Ureter (tissue), 1 donor: ENCODE measurements at places on chromosomes 2 and 18. TPM values are rescaled to one million over a fixed set of nuclear protein-coding genes. Genes with fewer than 3 reads are reported as not detected.

GRCh38 chr18:59360381-59360780 is 1.3 kb upstream of the LMAN1 start:
- DNase-seq, result no peak

The DTNA gene
- total RNA-seq, result 55.7 TPM

GRCh38 chr2:69518841-69519240 is 81.6 kb upstream of the NFU1 start:
- DNase-seq, result peak; percentile 83

DNA sequence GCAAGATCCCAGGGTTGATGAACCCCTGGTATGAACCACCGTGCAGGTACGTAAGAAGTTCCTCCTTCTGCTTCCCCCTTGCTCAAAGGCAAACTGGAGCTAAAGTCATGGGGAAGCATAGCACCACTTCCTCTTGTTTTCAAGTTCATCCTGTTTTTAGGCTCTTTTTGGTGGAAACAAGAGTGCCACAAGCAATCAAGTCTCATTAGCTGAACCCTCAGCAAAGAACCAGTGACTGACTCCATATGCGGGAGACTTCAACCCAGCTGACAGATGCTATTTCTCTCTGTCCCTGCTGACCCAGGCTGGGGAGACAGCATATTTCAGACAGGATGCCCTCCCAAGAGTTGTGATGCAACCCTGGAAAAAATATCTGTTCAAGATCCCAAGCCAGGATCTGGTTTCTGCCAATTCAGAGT is 47.7 kb downstream of the BCL2 start:
- DNase-seq, result no peak

The CCL20 gene
- 2.3 TPM for total RNA-seq

DNA sequence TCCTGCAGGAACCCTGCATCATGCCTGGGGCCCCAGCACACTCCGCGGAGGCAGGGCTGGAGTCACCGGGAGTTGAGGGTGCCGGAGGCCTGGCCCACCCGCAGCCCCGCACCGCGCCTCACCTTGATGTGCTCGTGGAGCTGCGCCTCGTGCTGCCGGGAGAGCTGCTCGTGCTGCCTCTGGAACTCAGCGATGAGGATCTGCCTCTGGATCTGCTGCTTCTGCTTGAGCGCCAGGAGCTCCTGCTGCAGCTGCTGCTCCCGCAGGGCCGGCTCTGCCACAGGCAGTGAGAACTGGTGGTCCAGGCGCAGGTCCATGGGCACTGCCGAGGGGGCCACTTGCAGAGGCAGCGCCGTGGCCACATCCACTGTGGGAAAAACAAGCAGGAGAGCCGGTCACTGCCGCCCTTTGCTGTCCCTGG is 211.1 kb downstream of the HDAC4 start:
- no peak for DNase-seq

The AMER3 gene
- not detected for total RNA-seq

The PARD6G gene
- 26.4 TPM for total RNA-seq

GRCh38 chr2:23065936-23066335 is 319.0 kb upstream of the KLHL29 start:
- no peak for DNase-seq

DNA sequence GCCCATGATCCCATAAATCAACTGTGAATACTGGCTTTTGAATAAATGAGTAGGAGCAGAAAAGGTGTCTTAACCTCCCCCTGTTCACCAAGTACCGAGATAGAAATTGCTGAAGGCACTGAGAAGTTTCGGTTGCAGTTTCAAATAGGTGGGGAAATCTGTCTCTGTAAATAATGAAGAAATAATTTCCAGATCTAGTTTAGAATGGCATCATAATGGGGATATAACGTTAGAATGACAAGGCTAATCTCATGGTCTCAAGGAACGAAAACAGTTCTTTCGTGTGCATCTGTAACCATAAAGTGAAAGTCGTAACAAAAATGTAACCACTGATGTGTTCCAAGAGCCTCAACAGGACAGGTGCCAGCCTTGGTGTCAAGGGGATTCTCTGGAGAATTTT is 49.9 kb upstream of the TMEM18 start:
- no peak for DNase-seq

DNA sequence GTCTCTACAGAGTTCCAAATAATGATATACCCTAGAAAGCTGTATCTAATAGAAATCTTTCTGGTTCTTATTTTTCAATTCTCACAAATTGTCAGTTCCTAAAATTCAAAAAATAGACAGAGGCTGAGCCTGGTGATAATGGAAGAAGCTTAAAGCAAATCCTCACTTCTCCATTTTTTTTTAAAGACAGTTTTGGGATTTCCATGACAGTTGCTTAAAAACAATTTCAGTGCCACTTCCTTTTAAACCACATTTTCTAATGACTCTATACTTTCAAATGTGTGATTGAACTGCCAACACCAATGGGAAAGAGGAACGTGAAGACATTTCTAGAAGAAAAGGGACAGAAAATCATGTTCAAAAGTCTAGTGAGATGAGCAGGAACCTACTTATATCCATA is 4.0 kb downstream of the GKN2 start:
- DNase-seq, result no peak

The GATA6 gene
- 12.6 TPM for total RNA-seq

- no peak for DNase-seq
These were observed 41.7 kb downstream of the MREG start for GRCh38 chr2:215971671-215972070.

GRCh38 chr2:45311559-45311958 is 299.5 kb downstream of the SRBD1 start:
- DNase-seq, result no peak

- DNase-seq, result no peak
These were observed 15.0 kb upstream of the IL1A start for GRCh38 chr2:112798979-112799975.

DNA sequence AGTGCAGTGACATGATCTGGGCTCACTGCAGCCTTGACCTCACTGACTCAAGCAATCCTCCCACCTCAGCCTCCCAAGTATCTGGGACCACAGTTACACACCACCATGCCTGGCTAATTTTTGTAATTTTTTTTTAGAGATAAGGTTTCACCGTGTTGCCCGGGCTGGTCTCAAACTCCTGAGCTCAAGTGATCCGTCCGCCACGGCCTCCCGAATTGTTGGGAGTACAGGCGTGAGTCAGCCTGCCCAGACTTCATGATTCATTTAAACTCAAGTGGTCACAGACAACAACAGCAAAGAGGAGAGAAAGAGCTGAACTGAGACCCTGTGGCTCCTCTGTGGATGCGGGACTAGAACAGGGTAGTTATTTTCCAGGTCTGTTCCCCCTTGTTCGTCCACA is 83.0 kb downstream of the TSHZ1 start:
- no peak for DNase-seq

- DNase-seq, result no peak
These were observed 149.3 kb upstream of the ALKAL2 start for GRCh38 chr2:437180-437579.

The KHK gene
- total RNA-seq, result 2.6 TPM

GRCh38 chr2:27143285-27143684 is 4.1 kb upstream of the PRR30 start:
- no peak for DNase-seq

The CDKL4 gene
- 0.44 TPM for total RNA-seq

DNA sequence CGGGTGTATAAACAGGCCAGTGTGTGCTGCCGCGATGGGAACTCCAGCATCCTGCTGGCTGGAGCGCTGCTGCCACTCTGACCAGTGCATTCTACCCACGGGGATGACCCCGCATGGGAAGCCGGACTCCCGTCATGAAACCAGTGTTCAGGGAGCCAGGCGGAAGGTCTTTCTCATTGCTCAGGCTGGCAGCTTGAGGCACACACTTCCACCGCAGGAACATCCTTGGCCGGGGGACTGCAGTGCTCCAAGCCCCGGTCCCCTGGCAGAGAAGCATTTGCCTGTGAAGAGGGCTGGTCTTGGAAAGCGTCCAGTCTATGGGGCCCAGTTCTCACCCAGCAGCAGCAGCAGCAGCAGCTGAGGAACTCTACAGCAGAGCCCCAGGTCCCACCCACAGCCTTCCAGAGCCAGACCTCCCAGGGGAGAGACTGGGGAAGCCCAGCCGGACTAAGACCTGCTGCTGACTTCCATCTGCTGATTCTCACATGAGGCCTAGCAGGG is 235.9 kb downstream of the KLHL29 start:
- DNase-seq, result no peak

GRCh38 chr2:12227941-12228608 is 481.6 kb downstream of the LPIN1 start:
- DNase-seq, result no peak

- no peak for DNase-seq
These were observed 89.5 kb upstream of the RBMS1 start for GRCh38 chr2:160583146-160583535.

DNA sequence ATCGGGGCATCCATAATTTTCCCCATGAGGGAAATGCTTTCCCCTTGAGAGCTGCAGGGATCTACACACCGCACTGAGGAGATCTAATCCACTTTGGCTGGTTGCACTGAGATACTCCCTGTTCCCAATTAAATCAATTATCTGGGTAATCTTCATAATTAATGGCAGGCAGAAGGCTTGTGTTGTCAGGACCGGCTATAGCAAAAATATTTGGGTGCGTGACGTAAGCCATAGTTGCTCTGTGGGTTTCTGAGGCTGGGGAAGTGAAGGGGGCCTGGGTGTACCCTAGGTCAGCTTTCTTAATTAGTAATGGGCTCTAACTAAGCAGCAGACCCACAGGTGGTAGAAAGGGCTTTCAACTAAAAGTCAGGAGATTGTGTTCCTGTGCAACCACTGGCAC is 62.8 kb upstream of the UPP2 start:
- DNase-seq, result no peak

DNA sequence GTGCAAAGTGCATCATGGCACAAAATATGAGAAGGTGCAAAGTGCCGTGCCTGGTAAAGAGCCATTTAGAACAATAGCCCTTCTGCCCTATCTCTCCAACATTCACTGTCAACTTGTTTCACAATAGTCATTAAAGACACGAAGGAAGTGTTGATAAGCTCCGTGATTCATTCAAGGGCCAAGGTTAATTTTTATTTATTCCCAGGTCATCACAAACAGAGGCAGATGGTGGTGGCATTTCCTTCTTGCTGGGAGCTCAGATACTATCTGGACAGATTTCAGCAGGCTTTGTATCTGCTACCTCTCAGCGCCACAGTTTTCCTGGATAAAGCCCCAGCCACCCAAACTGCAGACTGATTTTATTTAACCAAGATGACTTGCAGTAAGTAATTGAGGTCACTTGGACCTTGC is 309.3 kb downstream of the ZNF521 start:
- no peak for DNase-seq

The CYRIA gene
- 17.4 TPM for total RNA-seq

GRCh38 chr2:206887745-206888144 is 51.6 kb upstream of the CPO start:
- DNase-seq, result no peak

The CD207 gene
- 1.3 TPM for total RNA-seq

The CFAP53 gene
- 0.81 TPM for total RNA-seq

The CNDP1 gene
- 0.31 TPM for total RNA-seq

- DNase-seq, result no peak
These were observed 43.1 kb downstream of the PELI1 start for GRCh38 chr2:64101141-64101591.

The CHST9 gene
- 3.6 TPM for total RNA-seq

DNA sequence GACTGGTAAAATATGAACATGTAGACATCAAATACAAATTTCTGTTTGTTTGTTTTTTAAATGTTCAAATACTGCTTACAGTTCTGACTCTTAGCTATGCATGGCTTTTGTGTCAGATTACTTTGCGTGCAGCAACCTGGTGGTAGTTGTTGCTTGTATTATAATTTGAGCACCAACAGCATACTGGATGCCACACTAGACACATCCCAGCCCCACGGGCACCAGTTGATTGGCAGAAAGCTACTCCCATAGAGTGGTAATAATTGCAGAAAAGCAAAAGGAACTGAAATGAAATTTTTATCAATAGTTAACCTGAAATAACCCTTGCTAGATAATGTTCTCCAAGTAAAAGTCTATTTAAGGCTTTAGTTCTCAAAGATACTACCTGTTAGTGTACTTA is 91.6 kb downstream of the EHBP1 start:
- no peak for DNase-seq

DNA sequence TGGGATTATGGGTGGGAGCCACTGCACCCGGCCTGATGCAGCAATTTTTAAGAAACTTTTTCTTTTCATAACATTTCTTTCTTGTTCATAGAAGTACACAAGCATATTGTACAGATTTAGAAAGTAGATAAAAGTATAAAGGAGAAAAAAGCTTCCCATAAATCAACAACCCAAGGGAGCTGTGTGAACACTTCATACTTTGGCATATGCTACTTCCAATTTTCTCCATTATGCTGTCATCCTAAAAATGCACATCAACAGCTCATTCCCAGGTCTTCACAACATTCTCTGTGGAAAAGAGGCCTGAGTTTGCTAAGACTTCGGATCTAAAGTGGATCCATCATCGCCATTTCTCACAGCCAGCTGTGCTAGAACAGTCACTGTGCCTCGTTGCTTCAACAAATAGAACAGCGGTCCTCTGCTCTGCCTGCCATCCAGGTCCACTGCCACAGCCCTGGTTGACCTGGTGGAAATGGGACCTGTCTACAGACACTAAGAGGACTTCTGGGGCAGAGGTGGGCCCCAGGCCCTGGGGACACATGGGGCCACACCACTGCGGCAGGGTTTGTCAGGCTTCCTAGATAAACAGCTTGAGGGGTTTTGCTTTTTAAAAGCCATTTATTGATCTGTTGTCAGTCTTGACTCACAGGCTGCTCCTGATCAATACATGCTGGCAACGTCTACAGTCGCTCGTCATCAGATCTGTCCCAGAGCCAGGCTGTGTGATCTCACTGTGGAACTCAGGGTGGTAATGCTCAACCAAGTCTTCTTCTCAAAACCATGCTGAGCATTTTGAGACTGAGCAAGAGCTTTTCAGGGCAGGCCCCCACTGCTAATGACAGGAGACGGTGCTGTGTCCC is 72.7 kb upstream of the MGAT4A start:
- DNase-seq, result peak; percentile 25

GRCh38 chr2:149787206-149787605 is 199.6 kb upstream of the MMADHC start:
- DNase-seq, result no peak

The MFSD6 gene
- 67.5 TPM for total RNA-seq

GRCh38 chr2:197269815-197270214 is 40.8 kb downstream of the ANKRD44 start:
- DNase-seq, result no peak
